Stimulated activated CD4-positive, alpha-beta T cell treated with anti-CD3 and anti-CD28 coated beads, Interleukin-12 subunit alpha, Interleukin-12 subunit beta, amount 100 ng/mL, for 24 hours (primary cell): ENCODE measurements at places on chromosomes 3 and 15.

DNA sequence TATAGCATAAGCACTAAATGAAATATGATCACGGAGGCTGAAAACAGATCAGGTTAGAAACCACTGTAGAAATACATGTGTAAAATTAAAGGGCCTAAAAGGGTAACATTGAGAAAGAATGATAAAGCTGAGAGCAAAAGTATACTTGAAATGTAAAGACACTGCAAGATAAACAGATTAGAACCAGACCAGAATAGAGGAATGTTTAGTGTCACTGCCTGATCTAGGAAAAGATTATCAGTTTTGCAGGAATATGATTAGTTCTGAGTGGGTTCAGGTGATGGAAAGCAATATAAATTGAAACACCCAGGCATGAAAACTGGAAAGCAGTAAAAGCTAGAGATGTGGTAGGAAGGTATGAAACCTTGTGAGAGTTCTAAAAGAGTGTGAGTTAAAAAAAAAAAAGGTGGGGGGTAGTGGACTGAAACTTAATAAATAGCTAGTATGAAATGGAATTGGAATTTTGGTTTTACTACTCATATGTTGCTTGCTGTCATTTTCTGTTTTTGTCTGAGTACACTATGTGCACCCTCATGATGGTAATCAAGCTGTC lies 16.0 kb upstream of the C3orf38 start:
- no peak for DNase-seq

DNA sequence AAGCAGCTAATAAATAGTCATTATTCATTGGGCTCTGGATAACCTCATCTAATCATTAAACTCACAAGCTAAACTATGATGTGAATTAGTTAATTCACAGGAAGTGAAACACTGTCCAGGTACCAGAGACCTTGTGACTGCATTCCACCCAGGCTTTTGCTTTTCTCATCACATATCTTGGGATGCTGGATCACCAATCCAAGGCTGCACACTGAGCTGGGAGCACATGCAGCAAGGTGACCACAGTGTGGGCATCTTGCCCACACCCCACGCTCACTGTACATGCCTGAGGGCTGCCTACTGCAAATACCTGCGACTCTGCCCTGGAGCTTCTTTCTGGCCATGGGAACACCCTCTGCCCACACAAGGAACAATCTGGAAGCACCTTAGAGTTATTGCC lies 40.6 kb upstream of the TNFAIP8L3 start:
- DNase-seq: no peak

GRCh38 chr15:93331545-93332167 lies 242.6 kb upstream of the RGMA start:
- no peak for DNase-seq

GRCh38 chr3:170536712-170537111 lies 49.2 kb downstream of the SLC7A14 start:
- no peak for DNase-seq

DNA sequence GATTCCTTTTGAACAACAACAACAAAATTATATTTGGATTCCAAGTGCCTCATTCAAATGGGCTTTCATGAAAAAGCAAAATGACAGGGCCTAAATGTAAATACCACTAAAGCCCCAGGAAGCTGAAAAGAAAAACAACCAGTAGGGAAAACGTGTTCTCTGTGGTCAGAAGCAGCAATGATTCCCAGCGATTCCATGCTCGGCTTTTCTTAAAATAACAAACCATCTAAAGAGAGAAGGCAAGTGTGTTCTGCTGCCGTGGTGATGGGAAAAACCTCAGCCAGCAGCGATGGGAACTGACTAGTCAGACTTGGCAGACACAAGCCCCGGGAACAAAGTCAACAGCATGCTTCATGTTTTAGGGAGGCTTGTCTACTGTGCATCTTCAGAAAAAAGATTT lies 153.6 kb downstream of the TNIK start:
- DNase-seq: no peak

DNA sequence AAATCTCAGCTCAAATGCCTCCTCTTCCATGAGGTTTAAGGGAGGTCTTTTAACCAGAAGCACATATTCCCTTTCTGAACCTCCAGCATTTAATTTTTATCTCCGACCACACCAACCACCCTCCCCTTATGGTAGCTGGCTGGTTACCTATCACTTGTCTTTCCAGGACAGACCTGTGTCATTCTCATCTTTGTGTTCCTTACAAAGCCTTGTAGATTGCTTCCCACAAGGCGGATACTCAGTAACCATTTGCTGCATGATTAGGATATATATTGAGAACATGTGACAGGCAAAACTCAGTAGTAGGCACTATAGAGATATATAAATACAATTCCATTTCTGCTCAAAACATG lies 119.5 kb downstream of the RPL22L1 start:
- DNase-seq: no peak

DNA sequence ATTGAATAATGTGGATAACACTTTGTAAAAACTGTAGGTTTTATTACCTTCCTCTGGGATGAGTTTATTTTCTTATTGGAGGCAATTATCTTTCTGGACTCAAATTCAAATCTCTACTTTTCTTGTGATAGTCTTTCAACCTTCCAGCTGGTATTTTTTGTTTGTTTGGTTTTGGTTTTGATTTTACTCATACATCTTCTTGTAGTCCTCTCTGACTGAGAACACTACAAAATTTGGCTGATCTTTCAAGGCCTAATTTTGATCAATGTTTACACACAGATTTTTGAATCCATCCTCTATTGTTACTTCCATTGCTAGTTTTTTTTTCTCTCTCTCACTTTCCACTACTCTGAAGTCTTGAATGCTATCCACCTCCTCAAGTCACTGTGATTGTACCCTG lies 303.8 kb upstream of the NECTIN3 start:
- DNase-seq: no peak

DNA sequence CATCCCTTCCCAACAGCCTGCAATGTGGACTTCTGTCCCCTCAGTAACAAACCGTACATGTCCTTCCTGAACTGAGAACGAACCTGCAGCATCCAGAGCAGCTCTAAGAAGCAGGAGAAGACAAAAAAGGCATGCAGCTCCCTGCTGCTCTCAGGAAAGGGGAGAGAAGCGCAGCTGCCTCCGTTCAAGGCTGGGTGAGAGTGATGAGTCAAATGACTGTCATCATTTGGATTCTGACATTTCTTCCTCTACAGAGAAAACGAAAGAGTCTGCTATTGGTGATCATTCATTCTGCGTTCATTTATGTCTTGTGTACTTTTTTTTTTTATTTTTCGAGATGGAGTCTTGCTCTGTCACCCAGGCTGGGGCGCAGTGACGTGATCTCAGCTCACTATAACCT lies 677.8 kb downstream of the FHIT start:
- DNase-seq: no peak

- no peak for DNase-seq
Observed at GRCh38 chr15:32889214-32889613, 171.4 kb downstream of the GREM1 start.

DNA sequence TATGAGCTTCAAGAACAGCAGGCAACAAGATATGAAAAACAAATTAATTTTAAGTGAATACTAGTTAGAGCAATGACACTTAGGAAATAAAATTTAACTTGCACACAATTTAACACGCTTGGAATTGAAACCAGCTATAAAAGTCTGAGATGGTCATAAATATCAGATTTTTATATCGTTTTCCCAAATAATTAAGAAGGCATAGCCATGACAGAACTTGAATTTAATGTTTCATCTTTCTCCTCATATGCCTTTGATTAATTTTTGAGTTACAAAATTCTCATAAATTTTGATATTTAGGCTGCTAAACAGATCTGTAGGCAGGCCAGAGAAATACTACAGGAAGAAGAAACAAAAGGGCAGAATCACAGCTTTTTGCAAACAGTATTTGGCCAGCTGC lies 38.5 kb downstream of the CD200R1L start:
- no peak for DNase-seq

DNA sequence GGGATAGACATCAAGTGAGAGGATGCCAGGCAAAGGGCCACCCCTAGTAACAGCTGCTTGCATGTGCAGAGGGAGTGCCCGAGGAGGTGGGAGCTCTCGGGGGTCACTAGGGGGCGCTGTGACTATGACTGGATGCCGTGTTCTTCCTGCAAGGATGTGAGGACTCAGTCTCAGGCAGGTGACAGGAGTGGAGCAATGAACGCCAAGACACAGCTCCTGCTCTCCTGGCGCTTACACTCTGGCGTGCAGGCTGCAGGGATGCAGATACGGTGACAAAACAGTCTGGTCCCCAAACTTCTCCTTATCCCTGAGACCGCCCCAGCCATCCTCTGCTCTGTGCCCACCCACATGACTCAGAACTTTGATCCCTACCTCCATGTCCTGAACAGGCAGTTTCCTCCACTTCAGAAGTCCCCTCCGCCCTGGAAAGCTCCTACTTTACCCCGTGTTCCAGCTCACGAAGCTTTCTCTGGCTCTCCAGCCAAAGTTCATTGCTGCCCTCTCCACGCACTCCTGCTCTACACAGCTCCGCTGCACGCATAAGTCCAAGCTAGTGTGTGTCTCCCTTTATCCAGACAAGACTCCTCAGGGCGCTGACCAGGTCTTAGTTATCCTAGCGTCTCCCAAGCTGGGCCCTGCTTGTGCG lies 14.7 kb downstream of the RHOV start:
- DNase-seq: peak; percentile 88

DNA sequence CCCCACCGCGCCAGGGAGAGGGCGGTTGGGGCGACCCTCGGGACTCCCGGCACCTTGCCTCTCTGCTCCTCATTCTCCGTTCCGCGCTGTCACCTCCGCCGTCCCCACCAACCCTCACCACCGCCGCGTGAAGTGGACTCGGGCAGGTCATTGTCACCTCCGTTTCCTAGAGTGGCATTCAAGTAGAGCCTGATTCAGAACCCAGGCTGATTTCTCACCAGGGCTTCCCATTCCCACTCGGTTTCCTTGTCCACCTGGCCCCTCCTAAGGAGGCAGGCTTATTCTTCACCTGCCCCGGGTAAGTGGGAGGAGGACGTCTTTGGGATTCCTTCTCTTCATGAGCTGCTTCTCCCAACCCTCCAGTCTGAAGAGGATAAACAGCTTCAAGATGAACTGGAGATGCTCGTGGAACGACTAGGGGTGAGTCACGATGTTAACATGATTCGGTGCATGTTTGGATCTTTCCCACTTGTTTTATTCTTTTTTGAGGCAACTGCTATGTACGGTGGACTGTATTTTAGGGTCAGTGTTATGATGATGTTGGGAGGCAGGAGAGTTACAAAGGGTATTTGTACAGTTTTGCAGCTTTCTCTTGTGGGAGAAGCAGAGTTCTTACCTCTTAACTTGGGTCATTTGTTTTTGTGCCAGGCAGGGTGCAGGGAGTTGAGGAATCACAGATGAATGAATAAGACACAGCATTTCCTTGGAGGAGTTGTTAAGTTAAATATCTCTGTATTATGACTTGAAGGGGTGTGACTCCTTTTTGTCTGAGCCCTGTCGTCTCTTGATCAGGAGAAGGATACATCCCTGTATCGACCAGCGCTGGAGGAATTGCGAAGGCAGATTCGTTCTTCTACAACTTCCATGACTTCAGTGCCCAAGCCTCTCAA lies 692 bp downstream of the PSMD2 start:
- DNase-seq: no peak

DNA sequence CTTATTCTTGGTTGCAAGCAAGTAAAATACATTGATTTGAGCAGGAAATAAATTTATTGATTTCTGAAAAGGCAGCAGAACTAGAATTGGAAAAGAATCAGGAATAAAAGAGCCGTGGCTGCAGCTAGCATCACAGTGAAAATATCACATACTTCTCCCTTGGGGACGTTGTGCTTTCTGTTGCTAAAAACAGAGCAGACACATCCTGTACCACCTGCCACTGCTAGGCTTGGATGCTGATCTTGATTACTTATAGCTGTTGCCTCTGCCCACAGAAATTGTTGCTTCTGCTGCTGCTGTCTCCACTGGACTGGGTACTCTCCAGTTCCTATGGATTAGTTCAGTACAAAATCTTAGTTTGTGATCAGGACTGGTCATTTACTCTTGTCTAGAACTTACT lies 283.8 kb downstream of the C3orf38 start:
- DNase-seq: no peak

- no peak for DNase-seq
Observed at GRCh38 chr3:39752751-39753150, 56.7 kb upstream of the MYRIP start.

DNA sequence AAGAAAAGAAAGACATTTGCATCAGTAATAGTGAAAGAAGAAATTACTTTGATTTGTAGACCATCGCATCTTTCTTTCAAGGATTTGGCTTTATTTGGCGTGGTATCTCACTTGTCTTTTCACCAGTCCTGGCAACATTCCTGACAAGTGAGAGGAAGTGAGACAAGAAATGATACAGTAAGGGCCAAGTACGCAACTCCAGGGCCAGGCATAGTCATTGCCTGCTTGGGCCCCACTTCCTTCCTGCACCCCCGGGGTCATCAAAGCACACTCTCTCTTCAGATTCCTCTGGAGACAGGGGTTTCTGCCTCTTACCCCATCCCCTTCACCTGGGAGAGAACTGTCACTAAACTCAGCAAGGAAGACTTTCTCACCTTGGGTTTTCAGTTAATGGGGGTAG lies 55.1 kb downstream of the CD47 start:
- no peak for DNase-seq

- DNase-seq: no peak
Observed at GRCh38 chr15:34259566-34259965, 34.8 kb downstream of the EMC4 start.

GRCh38 chr3:183069086-183069485 lies 30.2 kb downstream of the MCCC1 start:
- no peak for DNase-seq

DNA sequence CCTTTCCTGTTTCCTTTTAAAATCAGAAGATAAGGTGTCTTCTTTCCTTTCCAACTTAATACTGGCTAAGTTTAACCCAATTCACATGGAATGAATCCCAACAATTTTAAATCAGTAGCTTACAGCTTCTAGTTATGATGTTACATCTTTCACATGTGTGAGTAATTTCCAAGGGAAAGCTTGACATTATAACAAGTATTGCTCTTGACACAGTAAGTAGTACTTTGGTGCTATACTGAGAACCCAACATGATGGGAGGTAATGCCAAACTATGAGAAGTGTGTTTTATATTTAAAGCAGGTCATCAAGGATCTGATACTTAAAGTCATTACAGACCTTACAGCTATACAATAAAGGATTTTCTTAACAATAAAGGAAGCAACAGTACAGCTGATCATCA lies 29.1 kb downstream of the RABL3 start:
- no peak for DNase-seq

- no peak for DNase-seq
Observed at GRCh38 chr3:103127737-103128136, 692.9 kb downstream of the ZPLD1 start.
